ENCODE measurements at places on chromosomes 12 and 14. TPM values are rescaled to one million over a fixed set of nuclear protein-coding genes. Genes with fewer than 3 reads are reported as not detected.

Gene MSI1
- not detected for total RNA-seq

Gene RNASE1
- 33.5 TPM for total RNA-seq

Gene SLCO1B1
- total RNA-seq = not detected

Gene RPS6KL1
- total RNA-seq = 5.2 TPM

Gene ERBB3
- total RNA-seq = not detected

Gene HOXC13
- not detected for total RNA-seq

Gene LMNTD1
- total RNA-seq = not detected

Gene OLR1
- not detected for total RNA-seq
